ENCODE measurements at places on chromosomes 4 and X. TPM values are rescaled to one million over a fixed set of nuclear protein-coding genes. Genes with fewer than 3 reads are reported as not detected.
A peak's percentile ranks its signal among the peaks of the same experiment; 100 is the strongest.

DNA sequence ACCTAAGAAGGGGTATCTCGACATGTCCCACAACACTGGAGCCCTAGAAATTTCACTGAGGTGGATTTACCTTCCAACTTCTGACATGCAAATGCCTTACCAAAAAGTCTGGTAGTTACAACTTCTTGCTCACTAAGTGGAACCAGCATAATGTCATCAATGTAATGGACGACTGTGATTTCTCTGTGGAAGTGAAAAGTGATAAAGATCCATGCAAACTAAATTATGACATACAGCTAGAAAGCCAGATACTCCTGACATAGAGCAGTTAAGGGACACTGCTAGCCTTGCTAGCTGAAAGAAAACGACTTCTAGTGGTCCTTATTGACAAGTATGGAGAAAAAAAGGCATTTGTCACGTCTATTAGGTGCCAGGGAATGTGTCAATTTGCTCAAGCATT is 191.1 kb downstream of the MAB21L2 start:
- no peak for DNase-seq

- no peak for DNase-seq
Measured at GRCh38 chrX:64662876-64663275, 267.6 kb upstream of the MTMR8 start.

GRCh38 chrX:65601126-65601525 is 66.3 kb upstream of the MSN start:
- no peak for DNase-seq

DNA sequence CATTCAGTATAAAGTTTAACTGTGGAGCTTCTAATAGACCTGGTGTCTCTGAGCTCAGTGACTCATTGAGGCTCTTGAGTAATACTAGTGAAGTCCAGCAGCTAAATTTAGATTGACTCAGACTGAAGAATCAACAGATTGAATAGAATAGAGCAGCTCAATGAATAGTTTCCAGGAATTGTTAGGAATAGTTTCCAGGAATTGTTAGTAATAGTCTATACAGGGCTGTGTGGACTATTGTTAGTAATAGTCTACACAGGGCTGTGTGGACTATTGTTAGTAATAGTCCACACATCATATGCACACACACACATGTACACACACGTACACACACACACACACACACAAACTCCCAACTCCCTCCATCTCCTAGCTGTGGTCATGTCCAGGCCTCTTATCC is 3.0 kb downstream of the GIMD1 start:
- DNase-seq: no peak

- DNase-seq: no peak
Measured at GRCh38 chr4:67054896-67055295, 490.4 kb downstream of the CENPC start.

DNA sequence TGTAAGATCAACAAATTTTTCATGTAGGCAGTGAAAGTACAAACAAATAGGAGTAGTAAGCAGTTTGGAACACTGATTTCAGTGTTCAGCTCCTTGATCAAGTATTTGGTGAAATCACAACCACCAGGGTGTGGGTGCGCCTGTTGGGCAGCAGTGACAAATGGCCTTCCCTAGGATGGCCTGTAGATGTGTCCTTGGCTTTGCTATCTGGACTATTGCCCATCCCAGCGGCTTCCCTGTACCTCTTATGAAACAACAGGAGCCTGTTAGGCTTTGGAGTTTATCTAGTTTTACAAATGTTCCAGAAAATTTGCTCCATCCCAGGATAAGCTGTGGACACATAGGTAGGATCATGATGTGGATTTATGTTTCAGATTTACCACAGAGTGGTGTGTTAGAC is 216.8 kb upstream of the FAT1 start:
- no peak for DNase-seq

DNA sequence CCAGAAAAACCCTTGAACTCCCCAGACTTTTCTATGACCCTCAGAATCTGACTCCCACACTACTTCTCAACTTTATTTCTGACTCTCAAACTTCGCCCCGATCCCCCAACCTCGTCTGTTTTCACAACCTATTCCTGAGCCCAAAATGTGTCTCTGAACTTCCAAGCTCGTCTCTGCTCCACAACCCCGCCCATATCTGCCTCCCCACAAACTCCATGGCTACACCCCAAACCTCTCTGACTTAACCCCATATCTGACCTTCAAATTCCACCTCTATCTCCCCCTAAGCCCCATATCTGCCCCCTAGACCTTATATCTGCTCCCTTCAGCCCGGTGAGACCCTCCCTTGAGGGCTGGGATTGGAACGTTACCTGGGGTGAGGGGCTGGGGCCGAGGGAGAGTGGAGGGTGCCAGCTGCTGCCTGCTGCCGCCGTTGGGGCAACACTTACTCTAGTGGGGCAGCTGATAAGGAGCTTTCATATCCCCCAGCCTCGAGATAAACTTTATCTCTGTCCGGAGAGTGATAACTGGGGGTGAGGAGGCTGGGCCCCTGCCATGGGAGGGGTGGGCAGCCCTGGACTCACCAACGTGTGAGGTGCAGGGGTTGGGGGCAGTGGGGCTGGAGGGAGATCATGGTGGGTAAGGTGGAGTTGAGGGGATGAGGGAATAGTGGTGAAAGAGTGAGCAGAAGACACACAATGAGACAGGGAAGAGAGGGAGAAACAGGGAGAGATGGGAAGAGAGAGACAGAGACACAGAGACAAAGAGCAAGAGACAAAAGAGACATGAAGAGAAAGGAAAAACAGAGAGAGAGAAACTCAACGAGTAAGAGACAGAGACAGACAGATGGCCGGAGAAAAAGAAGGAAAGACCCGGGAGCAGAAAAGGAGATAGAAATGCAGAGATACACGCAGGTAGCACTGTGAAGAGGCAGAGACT is 1.4 kb downstream of the GATA1 start:
- DNase-seq: no peak

- no peak for DNase-seq
Measured at GRCh38 chrX:83529950-83530349, 21.9 kb downstream of the POU3F4 start.

DNA sequence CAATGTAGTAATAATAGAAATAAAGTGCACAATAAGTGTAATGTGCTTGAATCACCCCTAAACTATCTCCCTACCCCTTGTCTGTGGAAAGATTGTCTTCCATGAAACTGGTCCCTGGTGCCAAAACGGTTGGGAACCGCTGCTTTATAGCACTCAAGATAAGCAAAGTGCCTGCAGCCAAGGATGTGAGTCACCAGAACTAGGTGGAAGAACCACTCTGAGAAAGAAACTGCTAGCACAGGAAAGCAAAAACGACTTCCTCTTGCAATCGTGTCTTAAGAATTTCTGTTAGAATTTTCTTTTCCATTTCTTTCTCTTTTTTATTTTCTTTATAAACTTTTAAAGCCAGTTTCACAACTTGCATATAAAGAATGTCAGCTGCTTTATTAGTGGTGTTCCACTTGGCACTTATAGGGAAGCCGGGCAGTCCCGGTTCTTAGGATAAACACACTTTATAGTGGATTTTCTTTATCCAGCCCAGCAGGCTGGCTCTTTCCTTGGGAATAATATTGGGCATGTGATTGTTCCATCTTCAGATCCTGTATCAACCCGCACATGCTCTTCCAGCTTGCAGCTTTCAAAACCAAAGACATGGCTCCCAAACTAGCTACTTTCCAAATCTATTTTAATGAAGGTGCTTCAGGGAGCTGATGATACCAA is 32.3 kb upstream of the CXCL8 start:
- DNase-seq: peak; percentile 82

GRCh38 chrX:123504047-123504446 is 228.8 kb downstream of the THOC2 start:
- no peak for DNase-seq

- no peak for DNase-seq
Measured at GRCh38 chr4:101439926-101440325, 92.6 kb upstream of the PPP3CA start.

The GPAT3 gene
- 27.7 TPM for total RNA-seq

The RBM46 gene
- total RNA-seq: not detected

The PABPC5 gene
- total RNA-seq: 1.6 TPM

The TCEANC gene
- total RNA-seq: 1.4 TPM

The FAT1 gene
- total RNA-seq: 89.5 TPM

The SPANXN4 gene
- not detected for total RNA-seq

Data from right atrium auricular region (tissue), 2 donors.